SW480 (cell line): ENCODE measurements at places on chromosomes 1 and 21.
A peak's percentile ranks its signal among the peaks of the same experiment; 100 is the strongest.

DNA sequence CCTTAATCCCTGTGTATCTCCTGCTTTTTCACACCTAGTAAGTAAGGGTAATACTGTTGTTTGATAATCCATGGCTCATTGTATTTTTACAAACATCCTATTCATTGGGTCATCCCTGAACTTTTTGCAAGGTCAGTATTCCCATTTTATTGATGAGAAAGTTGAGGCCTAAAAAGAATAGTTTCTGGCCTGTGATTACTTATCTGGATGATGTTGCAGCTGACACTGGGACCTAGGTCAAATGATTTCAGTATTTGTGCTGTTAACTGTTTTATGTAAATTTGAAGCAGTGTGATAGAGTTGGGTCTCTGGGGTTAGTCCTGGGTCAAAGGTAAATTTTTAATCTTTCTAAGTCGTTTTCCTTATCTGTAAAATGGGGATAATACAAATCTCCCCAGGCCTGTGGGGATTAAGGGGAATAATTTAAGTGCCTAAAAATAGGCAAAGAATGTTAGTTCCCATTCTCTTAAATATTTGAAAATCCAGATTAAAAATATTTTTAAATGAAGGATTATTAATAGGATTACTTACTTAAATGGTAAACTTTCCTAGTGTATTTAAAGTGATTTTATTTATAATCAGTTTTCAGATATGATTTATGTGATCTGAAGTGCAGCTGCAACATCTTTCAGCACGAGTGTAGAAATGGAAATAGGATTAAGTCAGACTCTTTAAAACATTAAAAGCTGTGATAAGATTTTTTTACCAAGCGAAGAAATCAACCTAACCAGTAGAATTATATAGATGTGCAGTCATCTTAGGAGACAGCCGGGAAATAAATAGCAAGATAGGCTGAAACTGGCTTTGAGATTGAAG, 4.3 kb downstream of the PPP2R5A start:
- no peak for DNase-seq

- peak; percentile 58 for DNase-seq
These were observed 56.3 kb downstream of the MAN1C1 start for GRCh38 chr1:25672763-25673409.

- no peak for DNase-seq
These were observed 25.2 kb upstream of the HMGN1 start for GRCh38 chr21:39374046-39374445.

GRCh38 chr1:163580926-163581325, 259.2 kb downstream of the NUF2 start:
- DNase-seq: no peak

- peak; percentile 46 for DNase-seq
These were observed 92.1 kb upstream of the SLC44A3 start for GRCh38 chr1:94727846-94728715.

GRCh38 chr1:55490547-55490946, 275.4 kb upstream of the USP24 start:
- no peak for DNase-seq

DNA sequence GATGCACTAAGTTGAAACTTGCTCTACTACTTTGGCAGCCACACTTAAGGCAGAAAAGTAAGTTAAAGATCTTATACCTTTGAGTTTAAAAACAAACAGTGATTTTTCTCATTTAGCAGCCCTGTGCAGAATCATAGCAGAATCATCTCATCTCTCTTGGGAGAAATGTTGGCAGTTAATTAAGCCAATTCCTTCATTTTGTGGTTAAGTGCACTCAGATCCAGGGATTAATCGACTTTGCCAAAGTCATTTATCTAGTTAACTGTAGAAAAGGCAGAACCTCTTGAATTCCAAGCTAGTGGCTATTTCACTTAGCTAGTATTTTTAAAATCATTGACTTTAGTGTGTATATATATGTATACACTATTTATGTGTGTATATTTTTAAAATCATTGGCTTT, 125.0 kb downstream of the GPR52 start:
- no peak for DNase-seq

DNA sequence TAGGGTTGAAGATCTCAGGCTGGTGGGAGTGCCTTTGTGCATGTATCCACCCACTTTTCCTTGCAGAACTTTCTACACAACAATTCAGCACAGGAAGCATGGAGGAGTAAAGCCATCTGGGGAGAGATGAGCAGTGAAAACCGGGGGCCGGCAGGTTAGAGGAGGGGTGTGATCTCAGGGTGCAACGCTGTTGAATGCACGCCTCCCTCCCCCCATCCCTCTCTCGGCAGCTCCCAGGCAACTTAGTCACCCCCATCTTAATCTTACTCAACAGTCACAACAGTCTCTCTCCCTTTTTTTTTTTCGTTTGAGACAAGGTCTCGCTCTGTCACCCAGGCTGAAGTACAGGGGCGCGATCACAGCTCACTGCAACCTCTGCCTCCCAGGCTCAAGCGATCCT, 16.6 kb upstream of the ABCG1 start:
- no peak for DNase-seq

DNA sequence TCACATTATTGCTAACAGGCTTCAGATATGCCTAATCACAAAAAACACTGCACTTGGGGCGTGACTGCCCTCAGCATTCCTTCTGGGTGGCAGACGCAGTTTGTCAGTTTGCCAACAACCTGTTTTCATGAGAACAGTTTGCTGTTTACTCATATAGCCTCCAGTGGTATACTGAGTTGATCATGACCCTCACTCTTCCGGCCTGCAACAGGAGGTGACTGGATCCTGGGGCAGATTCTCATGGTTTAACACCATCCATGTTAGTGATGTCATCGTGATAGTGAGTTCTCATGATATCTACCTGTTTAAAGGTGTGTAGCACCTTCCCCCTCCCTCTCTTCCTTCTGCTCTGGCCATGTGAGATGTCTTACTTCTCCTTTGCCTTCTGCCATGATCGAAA, 555.2 kb downstream of the PLPP3 start:
- no peak for DNase-seq

- no peak for DNase-seq
These were observed 317.6 kb upstream of the PLD5 start for GRCh38 chr1:242842094-242842493.

DNA sequence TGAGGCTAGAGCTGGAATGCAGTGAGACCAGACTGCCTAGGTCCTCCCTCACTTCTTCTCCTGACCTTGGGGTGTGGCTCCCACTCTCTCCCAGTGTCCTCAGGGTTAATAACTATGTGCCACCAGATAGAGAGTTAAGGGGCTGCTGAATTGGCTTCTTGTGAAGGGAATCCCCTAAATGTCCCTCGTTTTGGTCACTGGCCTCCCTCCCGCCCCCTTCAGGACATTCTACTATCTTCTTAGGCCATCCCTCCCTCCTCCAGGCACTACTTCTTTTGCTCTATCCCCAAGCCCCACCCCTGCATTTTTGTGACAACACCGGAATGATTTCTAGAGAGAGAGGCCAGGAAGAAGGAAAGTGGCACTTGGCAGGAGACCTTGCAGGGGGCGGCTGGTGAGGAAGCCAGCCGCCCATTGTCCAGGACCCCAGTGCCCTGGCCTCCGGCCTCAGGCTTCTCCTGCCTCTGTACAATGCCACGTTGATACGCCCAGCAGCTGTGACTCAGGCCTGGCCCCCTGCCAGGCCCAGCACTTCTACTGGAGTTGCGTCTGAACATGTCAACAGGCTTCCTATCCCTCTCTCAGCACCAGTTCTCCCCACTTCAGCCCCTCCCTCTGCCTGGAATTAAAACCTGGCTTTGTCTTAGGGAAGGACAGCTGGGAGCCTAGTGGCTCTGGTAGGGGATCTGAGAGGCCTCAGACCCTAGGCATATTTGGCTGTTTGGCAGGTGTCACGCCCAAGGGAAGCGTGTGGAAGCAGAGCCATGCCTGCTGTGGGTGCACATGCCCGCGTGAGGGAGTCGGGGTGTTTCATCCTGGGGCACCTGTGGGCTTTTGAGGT, 9.1 kb downstream of the LMNA start:
- DNase-seq: peak; percentile 93

DNA sequence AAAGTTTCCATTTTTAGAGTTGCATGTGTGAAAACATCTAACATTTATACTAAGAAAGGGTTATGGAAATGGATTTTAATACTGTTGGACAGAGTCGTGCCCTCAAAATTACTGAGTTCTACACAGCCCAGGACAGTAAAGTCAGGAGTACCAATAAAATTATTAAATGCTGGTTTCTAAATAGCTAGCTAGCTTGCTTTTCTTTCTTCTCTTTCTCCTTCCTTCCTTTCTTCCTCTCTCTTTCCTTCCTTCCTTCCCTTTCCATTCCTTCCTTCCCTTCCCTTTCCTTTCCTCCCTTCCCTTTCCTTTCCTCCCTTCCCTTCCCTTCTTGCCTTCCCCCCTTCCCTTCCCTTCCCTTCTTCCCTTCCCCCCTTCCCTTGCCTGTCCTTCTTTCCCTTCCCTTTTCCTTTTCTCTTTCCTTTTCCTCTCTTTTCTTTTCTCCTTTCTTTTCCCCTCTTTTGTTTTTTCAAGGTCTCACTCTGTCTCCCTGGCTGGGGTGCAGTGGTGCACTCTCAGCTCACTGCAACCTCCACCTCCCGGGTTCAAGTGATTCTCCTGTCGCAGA, 33.9 kb downstream of the YTHDF2 start:
- DNase-seq: no peak

GRCh38 chr1:156376958-156377919, 8.2 kb downstream of the RHBG start:
- DNase-seq: no peak

DNA sequence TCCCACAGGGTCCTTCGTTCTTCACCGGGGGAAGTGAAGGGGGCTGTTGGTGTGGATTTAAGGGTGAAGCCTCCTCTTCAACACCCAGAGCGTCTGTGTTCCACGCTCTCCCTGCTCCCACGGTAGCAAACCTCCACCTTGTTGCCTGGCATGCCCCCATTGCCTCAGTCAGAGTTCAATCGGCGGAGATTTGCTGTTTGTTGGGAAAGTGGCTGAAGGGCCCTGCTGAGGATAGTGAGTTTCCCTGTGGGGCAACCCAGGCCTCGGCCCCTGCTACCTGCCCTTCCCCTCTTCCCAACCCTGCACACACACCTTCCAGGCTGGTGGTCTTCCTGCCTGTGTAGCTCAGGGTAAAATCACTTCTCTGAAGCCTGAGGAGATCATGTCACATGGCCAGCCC, 60.5 kb downstream of the TOR1AIP2 start:
- DNase-seq: no peak

GRCh38 chr1:5297180-5297885, 642.9 kb downstream of the AJAP1 start:
- no peak for DNase-seq

GRCh38 chr1:101522486-101522885, 285.7 kb downstream of the S1PR1 start:
- no peak for DNase-seq

- DNase-seq: no peak
These were observed 39.4 kb upstream of the BCL10 start for GRCh38 chr1:85315789-85316188.

DNA sequence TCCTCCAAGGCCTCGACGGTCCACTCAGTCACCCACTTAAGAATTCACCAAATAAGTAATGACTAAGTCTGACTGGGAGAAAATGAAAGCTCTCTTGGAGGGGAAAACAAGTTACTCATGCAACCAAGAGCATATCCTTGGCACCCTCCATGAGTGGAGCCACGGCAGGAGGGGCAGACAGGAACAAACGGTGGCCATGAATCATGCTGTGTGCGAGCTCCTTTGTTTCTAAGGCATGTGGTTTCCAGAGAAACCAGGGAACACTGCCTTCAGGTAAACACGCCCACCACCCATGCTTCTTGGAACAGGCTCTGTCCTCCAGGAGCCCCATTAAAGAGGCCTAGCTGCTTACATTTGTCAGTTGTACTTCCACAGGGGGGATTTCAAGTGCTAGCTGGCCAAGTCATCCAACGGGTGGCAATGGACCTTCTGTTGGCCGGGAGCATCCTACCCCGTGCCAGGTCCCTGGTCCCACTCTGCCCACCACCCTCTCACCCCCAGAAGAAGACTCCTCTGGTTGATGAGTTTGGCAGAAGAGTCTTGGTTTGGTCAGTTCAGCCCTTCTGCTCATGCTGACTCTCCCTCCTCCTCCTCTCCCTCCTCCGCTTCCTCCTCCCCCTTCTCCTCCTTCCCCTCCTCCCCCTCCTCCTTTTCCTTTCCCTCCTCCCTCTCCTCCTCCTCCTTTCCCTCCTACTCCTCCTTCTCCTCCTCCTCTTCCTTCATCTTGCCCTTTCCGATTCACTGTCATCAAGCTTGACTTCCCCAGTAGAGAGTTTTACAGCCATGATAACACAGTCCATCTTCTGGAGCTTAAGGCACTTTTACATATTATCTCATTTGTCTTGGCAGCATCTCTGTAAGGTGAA, 107.6 kb downstream of the CCDC185 start:
- peak; percentile 46 for DNase-seq

GRCh38 chr1:77007675-77008074, 140.4 kb downstream of the ST6GALNAC5 start:
- DNase-seq: no peak

DNA sequence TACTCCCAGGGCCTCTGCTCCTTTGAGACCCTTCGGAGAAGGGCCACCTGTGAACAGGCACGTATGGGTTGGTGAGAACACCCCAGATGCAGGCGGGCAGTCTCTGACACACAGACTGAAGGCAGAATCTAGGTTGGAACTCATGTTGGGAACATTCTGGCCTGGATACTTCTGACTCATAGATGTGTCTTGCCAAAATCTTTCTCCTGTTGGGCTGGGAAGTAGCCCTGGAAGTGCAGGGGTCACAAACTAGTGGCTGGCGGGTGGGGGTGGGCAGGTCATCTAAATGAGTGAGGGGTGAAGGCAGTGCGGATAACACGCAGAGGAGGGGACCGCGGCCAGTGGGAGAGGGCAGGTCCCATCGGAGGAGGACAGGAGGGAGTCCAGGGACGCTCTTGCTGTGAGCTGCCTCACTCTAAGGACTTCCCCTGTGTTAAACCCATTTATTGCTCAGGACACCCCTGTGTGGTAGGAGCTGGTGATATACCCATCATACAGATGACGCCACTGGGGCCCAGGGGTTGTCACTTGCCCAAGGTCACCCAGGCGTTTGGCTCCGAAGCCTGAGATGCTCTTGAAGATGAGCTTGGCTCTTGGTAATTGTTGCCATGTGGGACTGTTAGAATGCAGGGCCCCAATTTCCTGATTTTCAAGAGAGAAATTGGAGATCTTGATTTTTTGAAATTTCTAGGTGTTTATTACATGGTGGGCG, 181.0 kb downstream of the PTPRU start:
- no peak for DNase-seq

DNA sequence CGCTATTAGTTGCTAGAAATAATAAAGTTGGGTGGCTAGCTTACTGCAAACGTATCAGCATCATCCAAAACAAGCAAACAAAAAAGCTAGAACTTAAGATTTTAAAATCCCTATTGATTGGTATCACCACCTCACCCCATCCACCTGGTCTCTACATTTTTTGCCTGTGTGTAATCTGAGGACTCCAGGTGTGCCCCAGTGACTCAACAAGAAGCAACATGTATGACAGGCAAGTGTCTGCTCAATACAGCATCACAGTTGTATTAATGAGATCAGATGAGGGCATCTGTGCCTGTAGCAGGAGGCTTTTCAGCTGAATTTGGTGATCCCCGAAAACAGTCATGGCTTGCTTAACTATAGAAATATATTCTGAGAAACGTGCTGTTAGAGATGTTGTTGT, 14.6 kb upstream of the PAPPA2 start:
- DNase-seq: no peak
